ENCODE measurements at places on chromosomes 13 and 19. TPM values are rescaled to one million over a fixed set of nuclear protein-coding genes. Genes with fewer than 3 reads are reported as not detected.

The NLRP7 gene
- total RNA-seq: 3.2 TPM

The ZNF69 gene
- total RNA-seq: not detected

The ZNF613 gene
- total RNA-seq: 7.9 TPM

The IFNL1 gene
- total RNA-seq: not detected

The SERP2 gene
- total RNA-seq: 0.17 TPM

The GRIK5 gene
- total RNA-seq: 16.4 TPM

The OR10H1 gene
- not detected for total RNA-seq

The GNG8 gene
- not detected for total RNA-seq

The MADCAM1 gene
- 0.70 TPM for total RNA-seq

The LIG1 gene
- 90.7 TPM for total RNA-seq

The ANGPTL8 gene
- not detected for total RNA-seq

The CYP4F11 gene
- total RNA-seq: not detected

The PTPRH gene
- 2.3 TPM for total RNA-seq

The ZNF497 gene
- 3.2 TPM for total RNA-seq

The RGL3 gene
- total RNA-seq: 7.8 TPM

GRCh38 chr19:9914315-9915207 is 21.8 kb downstream of the OLFM2 start:
- peak; percentile 95 for DNase-seq

- DNase-seq: no peak
Observed at GRCh38 chr19:17803264-17803896, 8.4 kb downstream of the B3GNT3 start.

- peak; percentile 9 for DNase-seq
Observed at GRCh38 chr13:33487575-33488243, 202.2 kb upstream of the STARD13 start.

DNA sequence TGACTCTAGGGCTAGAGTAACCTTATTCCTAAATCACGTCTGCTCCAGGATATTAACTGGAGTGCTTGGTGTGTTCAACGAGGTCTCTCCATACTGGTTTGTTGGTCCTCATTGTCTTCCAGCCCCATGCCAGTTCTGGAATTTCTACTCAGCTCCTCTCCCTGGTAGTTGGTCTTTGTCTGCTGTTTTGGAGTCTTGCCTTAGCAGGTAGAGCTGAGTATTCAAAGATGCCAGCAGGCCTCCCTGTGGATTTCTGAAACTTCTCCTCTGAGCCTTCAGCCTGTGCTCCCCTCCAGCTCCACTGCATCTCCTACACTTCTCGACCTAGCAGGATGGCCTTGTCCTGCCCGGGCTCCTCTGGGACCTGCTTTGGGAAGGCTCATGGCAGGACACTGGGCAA is 25.5 kb downstream of the SOX1 start:
- peak; percentile 52 for DNase-seq

- DNase-seq: no peak
Observed at GRCh38 chr13:30020726-30021312, 170.4 kb upstream of the UBL3 start.

GRCh38 chr13:32538143-32538620 is 413 bp downstream of the N4BP2L2 start:
- peak; percentile 8 for DNase-seq

GRCh38 chr19:17052439-17052838 is 22.8 kb downstream of the HAUS8 start:
- peak; percentile 85 for DNase-seq

- peak; percentile 30 for DNase-seq
Observed at GRCh38 chr19:50599427-50599826, 31.2 kb upstream of the LRRC4B start.

DNA sequence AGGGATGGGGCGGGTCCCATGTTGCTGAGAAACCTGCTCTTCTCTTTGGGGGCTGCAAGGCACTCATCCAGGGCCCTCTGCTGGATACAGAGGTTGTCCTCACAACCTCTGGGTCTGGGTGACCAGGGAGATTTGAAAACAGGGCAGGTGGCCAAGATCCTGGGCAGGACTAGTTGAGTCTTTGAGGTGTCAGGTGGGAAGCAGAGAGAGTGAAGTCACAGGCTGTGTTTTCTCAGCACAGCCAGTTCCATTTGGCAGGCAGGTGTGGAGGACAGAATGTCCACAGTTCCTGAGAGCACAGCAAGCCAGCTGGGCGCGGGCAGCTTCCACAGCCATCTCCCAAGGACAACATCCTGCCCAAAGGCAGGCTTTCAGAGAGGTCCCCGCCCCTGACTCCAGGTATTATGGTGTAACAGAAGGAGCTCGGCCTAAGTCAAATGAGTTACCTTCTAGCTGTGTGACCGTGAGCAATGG is 118.8 kb downstream of the NUFIP1 start:
- DNase-seq: no peak

DNA sequence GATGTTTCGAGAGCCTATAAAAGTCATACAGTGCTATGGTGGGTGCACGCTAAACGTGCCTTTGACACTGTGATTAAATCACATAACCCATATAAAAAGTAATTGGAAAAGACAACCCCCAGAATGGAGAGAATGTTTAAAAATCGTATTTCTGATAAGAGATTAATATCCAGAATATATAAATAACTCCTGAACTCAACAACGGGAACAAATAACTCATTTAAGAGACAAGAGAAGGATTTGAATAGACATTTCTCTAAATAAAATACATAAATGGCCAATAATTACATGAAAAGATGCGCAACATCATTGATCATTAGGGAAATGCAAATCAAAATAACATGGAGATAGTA is 37.0 kb upstream of the IGFL4 start:
- no peak for DNase-seq

DNA sequence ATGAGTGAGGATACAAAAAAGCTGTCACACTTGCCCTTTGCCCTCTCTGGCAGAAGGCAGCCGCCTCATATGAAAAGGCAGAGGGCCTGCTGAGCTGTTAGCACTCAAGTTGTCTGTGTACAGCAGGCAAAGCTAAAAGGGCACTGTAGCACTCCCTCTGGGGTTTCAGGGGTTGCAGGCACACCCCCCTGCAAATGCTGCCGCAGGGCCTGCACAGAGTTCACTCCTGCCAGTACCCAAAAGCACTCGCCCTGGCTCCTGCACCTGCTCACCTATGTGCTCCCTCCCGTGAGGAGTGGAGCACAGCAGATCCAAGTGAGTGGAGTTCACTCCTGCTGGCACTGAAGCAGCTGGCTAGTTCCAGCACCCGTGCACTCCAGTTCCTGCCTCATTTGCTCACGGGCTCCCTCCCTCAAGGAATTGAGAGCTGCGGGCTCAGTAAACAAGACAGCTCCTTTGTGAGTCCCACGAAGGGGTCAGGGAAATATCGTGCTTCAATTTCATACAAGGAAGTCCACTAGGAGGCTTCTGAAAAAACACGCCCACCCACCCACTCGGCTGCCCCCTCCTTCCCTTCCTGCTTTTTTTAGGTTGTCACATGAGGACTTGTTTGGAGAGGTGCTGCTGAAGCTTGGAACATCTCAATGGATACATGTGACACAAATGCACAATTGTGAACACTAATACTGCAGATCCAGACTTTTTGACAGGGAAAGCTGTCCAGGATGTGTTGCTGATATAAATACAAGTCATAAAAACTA is 9.9 kb upstream of the RCBTB2 start:
- DNase-seq: peak; percentile 14

DNA sequence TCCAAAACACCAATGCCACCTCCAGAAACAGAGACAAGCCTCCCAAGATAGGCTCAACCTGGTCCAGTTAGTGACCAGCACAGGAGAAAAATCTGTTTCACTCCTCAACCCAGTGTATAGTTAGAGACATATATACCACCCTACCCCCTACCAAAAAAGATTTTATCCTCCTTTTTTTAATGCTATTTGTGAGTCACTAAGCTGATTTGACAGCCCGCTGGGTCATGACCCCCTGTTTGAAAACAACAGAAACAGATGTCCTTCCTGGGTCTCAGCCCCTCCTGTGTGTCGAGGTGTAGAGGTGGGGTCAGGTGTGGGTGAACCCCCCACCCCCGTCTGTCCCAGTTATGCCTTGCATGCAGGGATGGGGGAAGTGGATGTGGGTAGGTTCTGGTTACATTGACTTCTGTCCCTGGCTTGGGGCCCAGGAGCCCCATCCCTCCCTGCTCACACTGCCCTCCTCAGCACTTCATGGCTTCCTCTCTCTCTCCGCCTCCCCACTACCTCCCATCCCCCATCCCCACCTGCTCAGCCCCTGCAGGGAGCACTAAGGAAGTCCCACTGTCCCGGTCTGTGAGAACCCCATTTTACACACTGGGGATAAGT is 14.0 kb upstream of the TOMM40 start:
- peak; percentile 52 for DNase-seq

DNA sequence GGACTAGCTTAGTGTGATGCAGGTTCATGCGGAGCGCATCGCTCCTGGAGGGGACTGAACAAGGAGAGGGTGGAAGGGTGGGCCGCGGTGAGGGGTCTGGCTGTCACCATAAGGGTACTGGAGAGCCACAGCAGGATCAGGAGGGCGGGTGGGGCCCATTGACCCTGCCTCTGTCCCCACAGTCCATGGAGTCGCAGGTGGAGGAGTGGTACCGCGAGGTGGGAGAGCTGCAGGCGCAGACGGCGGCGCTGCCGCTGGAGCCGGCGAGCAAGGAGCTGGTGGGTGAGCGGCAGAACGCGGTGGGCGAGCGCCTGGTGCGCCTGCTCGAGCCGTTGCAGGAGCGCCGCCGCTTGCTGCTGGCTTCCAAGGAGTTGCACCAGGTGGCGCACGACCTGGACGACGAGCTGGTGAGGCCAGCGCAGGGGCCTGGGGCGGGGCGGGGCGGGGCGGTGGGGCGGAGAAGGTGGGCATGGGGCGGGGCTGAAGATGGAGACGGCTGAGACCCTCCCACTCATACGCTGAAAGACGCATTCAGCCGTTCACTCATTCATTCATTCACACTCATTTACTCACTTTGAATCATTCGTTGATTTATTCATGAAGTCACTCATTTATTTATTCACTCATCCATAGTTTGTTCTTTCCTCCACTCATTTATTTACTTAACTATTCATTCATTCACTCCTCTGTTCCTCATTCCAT is 27.5 kb upstream of the SHKBP1 start:
- peak; percentile 96 for DNase-seq

GRCh38 chr13:97381189-97381588 is 52.8 kb upstream of the RAP2A start:
- no peak for DNase-seq

GRCh38 chr19:33815380-33816340 is 19.0 kb downstream of the KCTD15 start:
- DNase-seq: peak; percentile 44
